ENCODE measurements at places on chromosomes 1 and 21. TPM values are rescaled to one million over a fixed set of nuclear protein-coding genes. Genes with fewer than 3 reads are reported as not detected.

The ST6GALNAC5 gene
- not detected for polyA plus RNA-seq

The UCHL5 gene
- 59.5 TPM for polyA plus RNA-seq

DNA sequence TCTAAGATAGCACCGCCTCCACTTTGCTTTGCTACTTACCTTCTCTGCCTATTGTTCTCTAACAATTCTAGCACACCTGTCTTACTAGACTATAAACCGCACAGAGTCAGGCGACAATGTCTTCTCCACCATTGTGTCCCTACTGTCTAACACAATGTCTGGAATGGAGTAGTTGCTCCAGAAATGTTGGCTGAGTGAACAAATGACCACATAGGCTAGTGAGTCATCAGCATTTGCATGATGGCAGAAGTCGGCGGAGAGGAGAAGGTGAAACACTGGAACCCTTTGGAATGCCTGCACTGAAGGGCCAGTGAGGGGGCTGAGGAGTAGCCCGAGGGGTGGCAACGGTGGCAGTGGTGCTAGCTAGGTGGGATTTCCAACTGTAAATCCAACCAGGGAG lies 14.0 kb upstream of the PABPC4 start:
- peaks cover 10% of the 10 kb centered on the region for H3K27me3 ChIP-seq
- no peak overlapping the region for H3K4me3 ChIP-seq
- DNase-seq, result no peak
- H3K4me1 ChIP-seq, result no peaks in the 10 kb centered on the region

The CD1E gene
- not detected for polyA plus RNA-seq
